ENCODE measurements at places on chromosomes 13 and 19.

DNA sequence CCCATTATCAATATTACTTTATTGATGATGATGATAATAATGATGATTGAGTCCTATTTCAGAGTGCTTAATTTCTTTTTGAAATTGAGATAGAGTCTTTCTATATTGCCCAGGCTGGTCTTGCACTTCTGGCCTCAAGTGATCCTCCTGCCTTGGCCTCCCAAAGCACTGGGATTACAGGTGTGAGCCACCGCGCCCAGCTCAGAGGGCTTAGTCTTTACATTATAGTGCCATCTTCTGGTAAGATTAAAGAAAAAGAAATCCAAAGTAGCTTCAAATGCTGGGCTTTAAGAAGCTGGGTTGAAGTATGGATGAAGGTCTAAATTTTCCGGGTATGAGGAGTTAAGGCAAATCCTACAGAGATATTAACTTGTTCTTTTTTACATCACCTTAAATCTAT, 3.4 kb upstream of the ZNF333 start:
- DNase-seq, result peak; percentile 24

DNA sequence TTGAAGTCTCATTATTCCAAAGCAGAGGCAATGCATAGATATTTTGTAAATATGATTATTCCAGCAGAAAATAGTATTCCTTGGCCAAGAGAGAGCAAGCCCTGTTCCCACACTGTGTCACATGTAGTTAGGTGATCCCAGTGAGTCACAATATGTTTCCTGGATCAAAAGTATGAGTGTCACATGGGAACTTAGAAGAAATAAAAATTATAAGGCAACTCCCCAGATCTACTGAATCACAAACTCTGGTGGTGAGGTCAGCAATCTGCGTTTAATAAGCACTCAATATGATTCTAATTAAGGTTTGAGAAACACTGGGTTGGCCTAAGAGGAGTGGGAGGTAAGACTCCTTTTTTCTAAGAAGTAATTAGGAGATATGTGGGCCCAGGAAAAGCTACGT, 1504.5 kb upstream of the PCDH20 start:
- DNase-seq, result no peak

DNA sequence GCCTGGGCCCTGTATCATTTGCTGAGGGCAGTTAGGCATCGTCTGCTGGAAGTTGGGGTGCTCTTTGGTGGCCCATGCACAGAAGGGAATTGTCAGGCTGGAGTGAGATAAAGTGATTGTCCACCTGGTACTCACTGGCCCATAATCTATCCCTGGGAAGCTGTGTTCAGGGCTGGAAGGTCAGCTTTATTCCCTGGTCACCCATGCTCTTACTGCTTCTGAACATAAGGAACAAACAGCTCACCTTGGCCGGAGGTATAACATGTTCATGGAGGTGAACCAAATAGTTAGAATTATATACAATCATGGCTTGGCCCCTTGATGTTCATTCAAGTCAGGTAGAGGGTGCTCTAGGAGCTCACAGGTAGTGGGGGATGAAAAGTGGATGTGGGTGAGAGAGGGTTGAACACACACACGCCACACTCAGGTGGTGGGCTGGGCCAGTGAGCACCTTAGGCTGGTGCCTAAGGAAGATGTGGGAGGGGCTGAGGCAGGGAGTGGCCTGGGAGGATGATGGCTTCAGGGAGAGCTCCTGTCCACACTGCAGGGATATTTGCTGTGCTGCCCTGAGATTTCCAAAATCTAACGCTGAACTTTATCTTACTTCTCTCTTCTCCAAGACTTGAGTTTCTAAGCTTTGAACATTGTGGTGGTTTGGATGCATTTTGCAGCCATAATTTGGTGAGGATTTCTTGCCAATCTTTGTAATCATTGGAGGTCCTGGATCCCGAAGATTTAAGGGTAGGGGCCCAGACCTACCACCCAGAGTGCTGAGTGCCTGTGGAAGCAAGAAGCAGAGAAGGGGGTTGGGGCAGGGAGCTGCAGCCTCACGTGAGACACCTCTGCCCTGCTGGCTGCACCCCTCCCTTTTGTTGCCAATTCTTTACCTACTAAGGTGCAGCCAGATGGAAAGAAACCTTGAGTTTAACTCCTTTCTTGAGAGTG, 420.6 kb downstream of the ZNF536 start:
- DNase-seq, result no peak

DNA sequence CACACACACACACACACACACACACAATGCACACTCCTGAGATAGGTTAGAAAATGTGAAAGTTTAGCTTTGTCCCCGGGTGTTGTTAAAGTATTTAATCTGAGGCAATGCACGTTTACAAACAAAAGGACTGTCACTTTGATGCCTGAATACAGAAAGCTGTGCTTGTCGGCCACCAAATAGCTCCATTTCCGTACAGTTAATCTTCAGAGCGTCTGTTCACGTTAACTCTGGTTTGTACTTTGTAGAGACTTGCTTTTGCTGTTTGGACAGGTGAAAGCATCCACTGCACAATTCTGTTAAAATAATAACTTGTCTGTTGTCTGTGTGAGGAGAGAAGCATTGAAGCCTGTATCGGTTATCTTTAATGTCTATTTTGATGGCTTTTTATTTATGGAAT, 267.8 kb downstream of the FGF9 start:
- no peak for DNase-seq

- no peak for DNase-seq
These were observed 58.8 kb downstream of the HSPH1 start for GRCh38 chr13:31102905-31103304.

- DNase-seq, result no peak
These were observed 86.7 kb downstream of the DNAJC15 start for GRCh38 chr13:43110036-43110435.

DNA sequence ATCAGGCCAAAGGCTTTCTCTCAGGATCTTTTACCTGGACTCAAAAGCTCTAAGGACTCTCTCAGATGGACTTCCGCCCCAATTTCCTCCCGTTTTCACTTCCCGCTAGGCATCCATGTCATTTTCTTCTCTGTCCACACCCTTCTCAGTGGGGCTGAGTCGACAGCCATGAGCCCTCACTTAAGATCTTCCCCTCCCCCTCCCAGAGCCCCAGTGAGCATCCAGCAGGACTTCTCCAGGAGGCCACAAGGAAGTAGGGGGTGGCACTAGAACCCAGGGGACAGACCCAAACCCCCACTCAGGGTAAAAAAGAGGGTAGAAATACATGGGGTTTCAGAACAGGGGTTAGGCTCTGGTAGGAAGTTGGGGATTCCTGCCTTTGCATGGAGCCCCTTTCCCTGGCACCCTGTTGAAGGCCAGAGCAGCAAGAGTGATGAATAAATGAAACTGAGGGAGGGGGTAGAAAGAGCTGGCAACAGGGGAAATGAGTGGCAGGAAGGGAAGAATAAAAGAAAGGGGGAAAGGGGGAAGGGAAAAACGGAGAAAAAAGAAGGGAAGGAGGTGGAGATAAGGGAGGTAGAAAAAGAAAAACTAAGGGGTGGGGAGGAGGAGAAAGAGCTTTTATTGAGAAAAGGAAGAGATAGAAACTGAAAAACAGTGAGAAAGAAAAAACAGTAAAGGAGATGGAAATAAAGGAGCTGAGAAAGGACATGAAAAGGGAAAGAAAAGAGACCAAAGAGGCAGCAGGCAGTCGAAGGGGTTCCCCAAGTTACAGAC, 42.3 kb downstream of the DEDD2 start:
- DNase-seq, result no peak

- peak; percentile 65 for DNase-seq
These were observed 21.0 kb upstream of the SPRY2 start for GRCh38 chr13:80361883-80362327.

- DNase-seq, result no peak
These were observed 43.5 kb downstream of the FCGBP start for GRCh38 chr19:39890755-39891551.

DNA sequence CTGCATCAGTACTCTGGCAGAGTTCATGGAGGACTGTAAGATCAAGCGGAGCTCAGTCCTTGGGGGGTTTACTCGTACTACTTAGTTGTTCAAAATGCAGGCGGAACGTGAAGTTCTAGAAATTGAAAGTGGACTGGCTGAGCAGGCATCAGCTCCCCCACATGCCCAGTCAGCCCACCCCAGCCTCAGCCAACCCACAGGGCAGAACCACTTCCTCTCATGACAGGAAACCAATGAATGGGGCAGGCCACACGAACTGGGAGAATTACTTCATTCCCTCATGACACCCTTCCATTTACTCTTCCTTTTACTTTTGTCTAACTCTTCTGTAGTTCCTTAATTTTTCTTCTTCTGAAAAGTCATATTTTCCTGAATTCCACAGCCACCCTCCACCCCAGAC, 71.9 kb downstream of the FLT1 start:
- no peak for DNase-seq

DNA sequence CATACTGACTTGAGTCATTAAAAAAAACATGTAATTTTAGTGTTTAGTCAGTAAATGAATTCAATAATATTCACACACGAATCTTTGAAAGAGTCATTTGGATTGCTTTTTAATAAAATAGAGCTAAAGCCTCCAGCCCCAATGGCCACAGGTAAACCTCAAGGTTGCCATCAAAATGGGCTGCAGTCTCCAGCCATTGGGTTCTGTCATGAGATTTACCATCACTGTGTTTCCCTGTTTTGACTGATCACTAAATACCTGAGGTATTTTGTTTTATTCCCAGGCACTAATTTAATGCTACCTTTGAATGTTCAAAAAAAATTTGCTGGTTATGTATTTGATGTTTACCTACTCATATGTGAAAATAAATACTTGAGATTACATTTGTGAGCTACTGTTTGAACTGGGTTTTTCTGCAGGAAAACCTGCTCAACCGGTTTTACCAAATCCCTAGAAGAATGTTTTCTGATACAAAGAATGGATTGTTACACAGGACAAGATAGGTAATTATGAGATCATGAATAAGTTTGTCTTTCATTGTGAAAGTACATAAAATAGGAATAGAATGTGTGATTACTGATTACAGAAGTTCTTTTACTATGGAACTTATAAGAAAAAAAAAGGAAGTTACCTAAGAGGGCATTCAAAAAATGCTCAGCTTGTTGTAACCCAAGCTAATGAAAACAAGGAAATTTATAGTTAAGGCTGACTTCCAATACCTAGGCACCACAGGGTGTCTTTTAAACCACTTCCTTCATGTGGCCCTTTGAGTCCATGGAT, 391.3 kb downstream of the EFNB2 start:
- DNase-seq, result peak; percentile 39

DNA sequence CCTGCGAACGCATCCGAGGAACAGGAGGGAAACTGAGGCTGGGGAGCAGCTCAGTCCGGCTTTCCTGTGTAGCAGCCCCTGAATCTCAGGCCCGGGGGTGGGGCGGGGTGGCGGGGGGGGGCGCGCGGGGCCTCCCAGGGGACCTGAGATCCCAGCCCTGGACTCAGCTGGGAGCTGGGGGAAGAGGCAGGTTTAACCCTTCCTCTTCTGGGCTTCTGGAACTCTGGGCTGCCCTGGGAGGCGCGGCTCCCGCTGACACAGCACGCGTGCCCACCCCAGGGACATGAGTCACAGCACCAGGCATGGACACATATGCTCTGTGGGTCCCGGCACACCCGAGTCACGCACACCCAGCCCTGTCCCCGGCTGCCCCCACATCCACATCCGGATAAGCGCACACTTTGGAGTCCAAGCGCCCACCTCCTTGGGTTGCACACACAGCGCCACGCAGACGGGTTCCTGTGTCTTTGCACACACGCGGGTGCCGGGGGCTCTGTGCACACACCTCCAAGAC, 3.5 kb upstream of the CIRBP start:
- no peak for DNase-seq

DNA sequence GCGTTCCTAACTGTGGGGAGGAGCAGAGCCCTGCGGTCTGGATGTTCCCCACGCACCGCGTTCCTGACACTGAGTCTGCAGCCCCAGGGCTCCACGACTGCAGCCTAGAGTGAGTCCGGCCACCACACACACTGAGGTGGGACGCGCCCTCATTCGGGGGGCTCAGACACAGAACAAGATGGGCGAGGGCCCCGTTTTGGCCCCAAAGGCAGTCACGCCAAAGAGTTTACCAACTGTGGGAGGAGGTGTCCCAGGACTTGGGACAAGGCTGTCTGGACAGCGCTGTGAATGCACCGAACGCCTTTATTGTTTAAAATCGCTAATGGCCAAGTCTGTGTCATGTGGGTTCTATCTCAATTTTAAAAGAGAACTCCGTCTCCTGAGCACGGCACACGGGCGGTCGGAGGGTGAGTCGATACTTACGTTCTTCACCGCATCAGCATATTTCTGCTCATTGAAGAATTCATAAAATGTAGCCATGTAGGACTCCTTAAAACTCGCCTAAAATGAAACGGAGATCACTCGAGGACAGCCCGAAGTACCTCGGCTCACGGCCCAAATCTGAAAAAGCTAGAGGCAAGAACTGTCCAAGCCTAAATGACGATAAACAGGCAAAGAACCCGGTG, 35.2 kb upstream of the C13orf46 start:
- no peak for DNase-seq

GRCh38 chr13:111897846-111898215, 169.1 kb upstream of the SOX1 start:
- no peak for DNase-seq

- no peak for DNase-seq
These were observed 162.8 kb upstream of the SOX1 start for GRCh38 chr13:111904166-111904565.
